ENCODE measurements at places on chromosomes 1 and 21.

- DNase-seq, result no peak
These were observed 63.3 kb upstream of the CR1L start for GRCh38 chr1:207581496-207582153.

DNA sequence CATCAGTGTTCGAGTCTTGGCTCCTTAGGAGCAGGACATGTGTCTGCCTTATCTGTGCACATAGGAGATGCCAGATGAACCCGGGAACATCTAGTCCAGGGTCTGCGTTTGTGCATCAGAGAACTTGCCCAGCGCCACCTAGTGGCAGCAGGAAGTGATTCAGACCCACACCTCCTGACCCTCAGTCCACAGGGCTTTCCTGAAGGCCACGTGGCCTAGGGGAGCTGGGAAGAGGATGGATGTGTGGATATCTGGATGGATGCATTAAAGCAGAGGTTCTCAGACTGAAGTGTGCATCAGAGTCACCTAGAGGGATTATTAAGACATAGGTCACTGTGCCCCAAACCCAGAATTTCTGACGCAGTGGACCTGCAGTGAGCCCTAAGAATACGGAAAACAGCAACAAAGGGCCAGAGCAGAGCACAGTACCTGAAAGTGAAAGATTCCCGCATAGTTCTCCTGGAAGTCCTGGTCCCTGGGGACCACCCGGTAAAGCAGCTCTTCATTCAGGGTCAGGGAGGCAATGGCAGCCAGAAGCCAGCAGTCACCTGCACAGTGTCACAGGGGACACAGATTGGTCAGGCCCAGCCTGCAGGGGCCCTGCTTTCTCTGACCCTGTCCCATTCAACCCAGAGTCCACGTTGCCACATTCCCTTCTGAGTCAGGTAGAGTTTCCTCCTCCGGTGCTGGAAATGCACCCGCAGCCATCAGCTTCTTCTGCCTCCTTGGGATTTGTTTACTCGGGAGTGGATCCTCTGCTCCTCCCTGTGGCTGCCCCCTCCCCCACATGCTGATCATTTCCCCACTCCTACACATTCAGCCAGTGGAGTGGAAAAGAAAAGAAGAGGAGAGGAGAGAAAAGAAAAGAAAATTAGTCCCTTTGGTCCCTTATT, 37.0 kb downstream of the CAPN8 start:
- peak; percentile 44 for DNase-seq

DNA sequence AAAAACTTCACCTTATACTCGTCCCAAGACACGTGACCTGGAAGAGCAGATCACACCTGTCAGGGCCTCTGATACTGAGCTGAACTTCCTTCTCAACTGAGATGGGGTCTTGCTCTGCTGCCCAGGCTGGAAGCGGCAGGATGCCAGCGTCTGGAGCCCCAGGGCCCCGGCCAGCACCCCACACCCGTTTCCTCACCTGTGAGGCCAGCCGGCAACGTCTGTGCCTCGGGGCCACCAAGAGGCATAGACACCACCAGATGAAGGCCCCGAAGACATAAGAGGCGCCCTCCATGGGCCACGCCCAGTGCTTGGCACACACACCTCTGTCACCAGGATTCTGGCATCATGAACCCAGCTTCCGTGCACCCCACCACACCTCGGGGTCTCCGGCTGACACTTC, 8.5 kb downstream of the SDF4 start:
- no peak for DNase-seq

DNA sequence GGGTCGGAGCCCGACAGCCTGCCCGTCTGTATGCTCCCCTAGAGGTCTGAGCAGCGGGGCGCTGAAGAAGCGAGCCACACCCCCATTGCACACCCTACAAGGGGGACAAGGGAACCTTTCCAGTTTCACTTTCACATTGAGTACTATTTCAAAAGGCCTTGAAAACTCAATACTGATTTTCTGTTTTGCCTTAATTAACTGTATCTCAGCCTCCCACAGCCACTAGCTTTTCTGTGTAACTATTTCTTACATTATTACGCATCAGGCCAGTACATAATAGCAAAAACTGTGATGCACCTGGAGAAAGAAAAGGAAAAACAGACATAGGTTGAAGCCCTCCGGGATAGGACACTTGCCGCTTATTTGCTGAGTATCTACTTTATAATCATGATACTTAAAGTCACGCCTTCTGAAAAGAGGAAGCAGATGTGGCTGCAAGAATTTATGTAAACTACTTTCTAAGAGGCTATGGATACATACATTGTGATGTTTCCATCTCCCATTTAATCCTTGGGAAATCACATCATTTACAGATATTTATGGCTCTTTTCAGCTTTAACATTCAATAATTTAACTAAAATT, 1719.5 kb downstream of the MRPL39 start:
- no peak for DNase-seq

DNA sequence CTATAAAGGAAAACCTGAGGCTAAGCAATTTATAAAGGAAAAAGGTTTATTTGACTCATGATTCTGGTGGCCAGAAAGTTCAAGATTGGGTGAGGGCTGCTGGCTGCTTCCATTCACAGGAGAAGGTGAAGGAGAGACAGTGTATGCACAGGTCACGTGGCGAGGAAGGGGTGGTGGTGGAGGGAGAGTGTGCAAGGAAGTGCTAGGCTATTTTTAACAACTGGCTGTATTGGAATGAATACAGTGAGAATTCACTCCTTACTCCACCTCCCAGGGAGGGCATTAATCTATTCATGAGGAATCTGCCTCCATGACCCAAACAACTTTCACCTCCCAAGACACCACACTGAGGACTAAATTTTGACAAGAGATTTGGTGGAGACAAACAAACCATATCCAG, 51.0 kb downstream of the SYDE2 start:
- peak; percentile 18 for DNase-seq

- peak; percentile 90 for DNase-seq
These were observed at the start of gene S100A11 for GRCh38 chr1:152036267-152037216. Gene S100A11 (minus strand): TSS chr1:152037004. CDS start chr1:152036915, 89 bp downstream.

GRCh38 chr1:115179397-115180079, 90.2 kb upstream of the TSPAN2 start:
- DNase-seq, result peak; percentile 96

GRCh38 chr1:234231061-234231892, 142.0 kb upstream of the COA6 start:
- DNase-seq, result no peak

GRCh38 chr1:46034601-46035516, 97.6 kb downstream of the PIK3R3 start:
- DNase-seq, result no peak

- no peak for DNase-seq
These were observed 19.1 kb downstream of the AJAP1 start for GRCh38 chr1:4673494-4673893.

DNA sequence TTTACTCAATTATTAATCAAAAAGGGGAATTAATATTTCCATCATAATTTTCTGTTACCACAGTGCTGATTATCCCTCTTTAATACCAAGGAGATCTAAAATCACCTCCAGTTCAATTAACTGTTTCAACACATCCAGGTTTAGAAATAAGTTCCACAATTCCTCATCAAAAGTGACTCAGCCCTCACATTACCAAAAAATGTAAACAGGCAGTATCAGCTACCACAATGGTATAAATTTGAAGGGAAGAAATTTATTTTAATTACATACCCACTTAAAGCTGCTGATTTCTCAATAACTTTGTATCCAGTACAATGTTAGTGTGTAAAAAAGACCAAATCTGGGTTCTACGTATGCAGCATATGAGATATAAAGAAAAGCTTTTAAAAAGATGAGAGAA, 51.9 kb downstream of the EIF4G3 start:
- peak; percentile 30 for DNase-seq

- peak; percentile 17 for DNase-seq
These were observed 95.6 kb upstream of the KCNK1 start for GRCh38 chr1:233518344-233518743.

- DNase-seq, result no peak
These were observed 7.8 kb upstream of the MMEL1 start for GRCh38 chr1:2640626-2641025.

GRCh38 chr1:181347495-181348390, 135.6 kb upstream of the CACNA1E start:
- no peak for DNase-seq

GRCh38 chr1:204960306-204961125, 82.5 kb upstream of the CNTN2 start:
- DNase-seq, result no peak

- no peak for DNase-seq
These were observed 8.7 kb downstream of the ADAMTS1 start for GRCh38 chr21:26836528-26836927.

DNA sequence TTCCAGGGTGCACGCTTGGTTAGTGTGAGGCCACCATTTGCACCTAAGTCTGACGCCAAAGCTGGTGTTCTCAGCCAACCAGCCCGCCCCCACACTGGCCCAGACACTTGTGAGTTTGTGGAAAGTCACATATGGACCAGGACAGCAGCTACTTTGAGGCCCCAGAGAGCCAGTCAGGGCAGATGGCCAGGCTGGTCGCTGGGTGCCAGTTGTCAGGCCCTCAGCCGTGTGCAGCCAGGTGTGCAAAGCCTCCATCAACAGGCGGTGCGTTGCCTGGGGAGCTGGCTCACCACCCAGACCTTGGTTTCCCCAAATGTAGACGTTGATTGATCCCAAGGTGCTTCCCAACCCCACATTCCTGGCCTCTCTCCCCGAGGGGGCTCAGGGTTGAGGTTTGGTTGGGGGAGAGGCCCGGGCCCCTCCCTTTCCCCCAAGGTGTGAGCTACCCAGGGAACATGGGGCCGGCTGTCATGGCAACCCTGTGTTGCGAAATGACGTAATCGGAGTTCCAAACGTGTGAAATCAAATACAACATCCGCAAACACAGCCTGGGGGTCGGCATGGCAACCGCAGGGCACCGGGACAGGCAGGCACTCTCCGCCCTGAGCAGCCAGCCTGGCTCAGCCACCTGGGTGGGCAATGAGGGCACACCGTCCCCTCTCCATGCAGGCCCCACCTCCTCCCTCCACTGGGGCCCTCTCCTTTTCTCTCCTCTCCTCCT, 42.2 kb upstream of the WNT4 start:
- DNase-seq, result no peak

GRCh38 chr1:62263814-62264353, 55.4 kb downstream of the KANK4 start:
- DNase-seq, result no peak

- DNase-seq, result no peak
These were observed 11.2 kb downstream of the MINDY1 start for GRCh38 chr1:150995460-150995859.

DNA sequence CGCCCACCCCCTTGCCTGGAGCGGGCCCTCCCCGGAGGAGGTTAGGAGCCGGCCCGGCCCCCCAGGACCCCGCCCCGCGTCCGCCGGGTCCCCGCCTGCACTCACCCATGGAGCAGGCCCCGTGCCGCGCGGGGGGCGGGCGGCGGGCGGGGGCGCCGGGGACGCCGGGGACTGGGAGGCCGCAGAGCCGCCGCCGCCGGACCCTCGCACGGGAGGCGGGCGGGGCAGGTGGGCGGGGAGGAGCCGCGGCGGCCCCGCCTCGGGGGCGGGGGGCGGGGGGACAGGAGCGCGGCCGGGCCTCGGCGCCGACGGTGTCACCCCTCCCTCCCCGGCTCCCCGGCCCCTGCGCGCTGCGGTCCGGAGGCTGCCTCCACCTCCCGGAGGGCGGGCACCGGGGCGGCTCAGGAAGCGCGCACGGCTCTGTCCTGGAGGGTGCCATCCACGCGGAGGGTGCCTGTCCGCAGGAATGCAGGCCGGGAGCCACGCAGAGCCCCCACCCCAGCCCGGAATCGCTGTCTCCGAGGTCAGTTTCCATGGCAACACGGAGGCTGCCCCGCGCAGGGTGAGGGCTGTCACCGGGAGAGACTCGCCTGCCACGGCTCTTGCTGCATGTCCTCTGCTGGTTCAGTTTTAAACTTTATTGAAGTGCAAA, 5.9 kb upstream of the PLEKHG5 start:
- DNase-seq, result peak; percentile 45

- no peak for DNase-seq
These were observed 45.3 kb downstream of the TTC3 start for GRCh38 chr21:37118187-37118826.
